ENCODE measurements at places on chromosomes 7 and 10. TPM values are rescaled to one million over a fixed set of nuclear protein-coding genes. Genes with fewer than 3 reads are reported as not detected.
A peak's percentile ranks its signal among the peaks of the same experiment; 100 is the strongest.

GRCh38 chr10:59945590-59945989, 39.2 kb upstream of the CCDC6 start:
- no peak for DNase-seq

DNA sequence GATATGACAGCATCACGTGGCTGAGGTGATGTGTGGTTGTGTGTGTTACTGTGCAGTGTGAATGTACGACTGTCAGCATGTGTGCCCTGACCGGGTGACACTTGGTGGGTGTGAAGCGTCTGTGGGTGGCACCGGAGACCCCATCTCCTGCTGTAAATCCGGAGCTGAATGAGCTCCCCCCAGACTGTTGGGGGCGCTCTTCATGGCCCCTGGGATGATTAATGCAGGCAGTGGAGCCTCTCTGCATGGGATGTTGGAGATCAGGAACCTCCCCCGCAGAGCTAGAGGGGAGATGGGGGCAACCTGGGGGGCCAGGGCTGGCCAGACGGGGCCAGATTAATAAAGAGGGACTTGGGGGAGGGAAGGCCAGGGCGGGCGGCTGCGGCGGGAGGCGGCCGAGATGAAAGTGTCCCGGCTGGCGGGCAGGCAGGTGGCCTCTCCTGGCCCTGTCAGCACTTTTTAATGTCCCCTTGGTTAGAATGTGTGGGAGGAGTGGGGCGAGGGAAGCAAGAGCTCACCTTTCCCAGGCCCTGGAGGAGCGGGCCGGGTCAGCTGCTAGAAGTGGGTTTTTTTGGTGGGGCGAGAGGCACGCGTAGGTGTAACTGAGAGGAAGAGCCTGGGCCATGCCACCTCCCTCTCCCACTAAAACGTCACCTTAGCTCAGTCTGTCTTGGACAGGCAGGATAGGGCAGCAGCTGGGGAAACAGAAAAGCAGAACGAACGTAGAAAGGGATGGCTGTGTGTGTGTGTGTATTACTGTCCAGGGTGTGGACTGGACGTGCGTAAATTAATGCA, 34.1 kb downstream of the HIF1AN start:
- DNase-seq: no peak

Gene FAM221A
- total RNA-seq: 4.1 TPM

DNA sequence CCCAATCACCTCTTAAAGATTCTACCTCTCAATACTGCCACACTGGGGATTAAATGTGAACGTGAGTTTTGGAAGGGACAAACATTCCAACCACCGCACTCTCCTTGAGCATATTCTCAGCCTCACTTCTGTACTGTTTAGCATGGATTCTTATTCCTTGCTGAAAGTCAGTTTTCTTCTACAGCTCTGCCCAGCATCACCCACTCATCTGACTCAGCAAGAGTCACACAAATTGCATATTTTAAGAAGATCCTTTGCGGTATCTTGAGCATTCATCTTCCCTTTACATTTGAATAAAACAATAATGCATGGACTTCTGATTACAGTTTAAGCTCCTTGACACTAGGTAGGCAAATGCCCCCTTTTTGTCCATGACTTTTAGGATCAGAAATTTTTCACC, 251.6 kb upstream of the MKLN1 start:
- DNase-seq: no peak

Gene ACHE
- 8.5 TPM for total RNA-seq

DNA sequence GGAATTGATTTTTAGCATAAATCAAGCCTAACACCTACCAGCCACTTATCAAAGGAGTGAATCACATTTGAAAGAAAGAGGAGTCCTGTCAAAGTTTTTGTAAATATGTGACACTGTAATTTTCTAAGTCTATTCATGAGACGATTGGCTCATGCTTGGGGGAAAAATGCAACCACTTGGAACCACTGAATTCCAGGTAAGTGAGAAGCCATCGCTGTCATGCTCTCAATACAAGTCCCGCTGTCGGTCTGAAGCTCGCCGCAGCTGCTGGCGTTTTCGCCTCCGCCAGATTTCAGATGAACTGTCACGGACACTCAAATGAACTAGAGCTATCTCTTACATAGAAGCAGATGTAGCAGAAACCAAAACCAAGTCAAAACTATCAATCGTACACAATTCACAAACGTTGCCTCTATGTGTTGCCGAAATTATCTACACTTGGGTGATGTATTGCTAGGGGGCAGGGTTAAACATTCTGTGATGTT, 279.8 kb upstream of the FZD8 start:
- DNase-seq: no peak

- DNase-seq: no peak
Measured at GRCh38 chr10:72563327-72563932, 62.4 kb downstream of the MICU1 start.

DNA sequence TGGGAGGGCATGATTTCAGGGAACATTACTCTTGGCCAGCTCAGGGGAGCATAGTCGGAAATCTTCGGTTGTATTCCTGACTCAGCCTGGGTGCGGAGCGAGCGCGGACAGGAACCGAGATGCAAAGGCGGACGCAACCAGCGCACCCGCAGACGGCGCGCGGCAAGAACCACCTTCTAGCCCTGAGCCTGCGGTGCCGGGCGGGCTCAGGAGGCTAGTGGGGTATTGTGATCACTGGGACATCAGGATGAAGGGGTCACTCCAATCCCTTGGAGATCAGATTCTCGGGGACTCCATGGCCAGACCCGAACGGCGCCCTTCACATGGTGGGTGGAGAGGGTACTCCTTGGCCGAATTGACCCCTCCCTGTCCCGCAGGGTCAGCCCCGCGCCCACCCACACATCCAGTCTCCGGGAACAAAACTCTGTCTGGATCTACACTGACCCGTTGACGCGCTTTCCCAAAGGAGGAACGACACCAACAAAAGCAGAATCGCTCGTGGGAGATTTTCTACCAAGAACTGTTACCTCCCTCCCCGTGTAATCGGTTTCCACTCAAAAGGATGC, 730.5 kb downstream of the ZWINT start:
- DNase-seq: peak; percentile 40

Gene PTPRE
- 14.2 TPM for total RNA-seq

Gene MYOZ1
- 13.1 TPM for total RNA-seq

DNA sequence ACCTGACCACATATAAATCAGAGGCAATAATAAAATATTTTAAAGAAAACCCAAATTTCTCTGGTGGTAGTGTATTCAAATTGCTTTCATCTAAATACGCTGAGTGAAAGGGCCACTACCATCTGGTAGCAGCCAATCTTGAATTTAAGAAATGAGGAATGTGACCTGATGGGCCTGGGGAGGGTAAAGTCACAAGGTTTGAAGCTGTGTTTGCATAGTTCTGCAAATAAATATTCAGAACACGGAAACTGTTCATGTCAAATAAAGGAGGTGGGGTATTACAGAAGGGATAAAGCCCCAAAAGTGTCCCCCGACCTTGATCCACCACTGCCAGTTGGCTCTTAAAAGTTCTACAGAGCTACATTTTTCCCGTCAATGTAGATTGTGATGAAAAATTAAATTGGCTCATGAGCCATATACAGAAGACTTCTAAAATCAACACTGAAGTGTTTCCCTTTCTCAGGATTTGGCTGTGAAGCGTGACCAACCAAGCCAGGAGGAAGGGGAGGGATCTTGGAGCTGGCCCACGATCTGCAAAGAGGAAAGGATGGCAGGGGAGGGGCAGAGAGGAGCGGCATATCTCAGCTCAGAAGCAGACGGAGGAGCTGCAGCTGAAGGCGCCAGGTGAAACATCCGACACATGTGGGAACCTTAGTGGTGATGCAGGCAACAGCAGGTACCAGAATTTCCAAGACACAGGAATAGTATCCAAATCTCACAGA, 39.6 kb downstream of the MPP7 start:
- DNase-seq: no peak

DNA sequence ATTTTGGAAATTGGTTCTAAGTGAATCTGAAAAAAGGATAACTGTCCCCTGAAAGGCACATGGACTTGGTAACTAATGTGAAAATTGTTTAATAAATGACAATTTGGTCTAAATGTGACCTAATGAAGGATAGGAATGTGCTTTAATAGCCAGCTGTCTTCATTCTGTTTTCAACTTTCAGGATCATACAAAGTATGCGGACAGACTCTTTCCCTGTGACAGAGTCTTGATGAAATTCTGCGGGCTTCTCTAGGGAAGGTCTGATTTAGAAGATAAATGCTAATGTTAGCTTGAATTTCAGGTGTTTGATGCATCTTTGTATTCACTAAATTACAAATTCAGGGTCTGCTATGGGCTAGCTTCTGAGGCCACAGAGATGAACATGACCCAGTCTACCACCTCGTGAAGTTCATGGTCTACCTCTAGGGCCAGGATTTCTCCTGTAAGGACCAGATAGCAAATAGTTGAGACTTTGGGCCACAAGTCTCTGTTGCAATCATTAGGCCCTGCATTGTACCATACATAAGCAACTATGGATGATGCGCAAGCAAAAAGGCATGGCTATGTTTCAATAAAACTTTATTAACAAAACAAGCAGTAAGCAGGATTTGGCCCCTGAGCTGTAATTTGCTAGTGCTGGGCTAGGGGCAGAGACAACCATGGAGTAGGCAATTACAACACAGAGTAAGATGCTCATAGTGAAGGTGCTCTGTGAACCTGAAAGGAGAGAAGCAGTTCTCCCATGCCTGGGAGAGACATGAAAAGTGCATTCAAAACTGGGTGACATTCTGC, 368.6 kb downstream of the INHBA start:
- no peak for DNase-seq

- DNase-seq: no peak
Measured at GRCh38 chr10:60818134-60818770, 40.0 kb downstream of the CDK1 start.

DNA sequence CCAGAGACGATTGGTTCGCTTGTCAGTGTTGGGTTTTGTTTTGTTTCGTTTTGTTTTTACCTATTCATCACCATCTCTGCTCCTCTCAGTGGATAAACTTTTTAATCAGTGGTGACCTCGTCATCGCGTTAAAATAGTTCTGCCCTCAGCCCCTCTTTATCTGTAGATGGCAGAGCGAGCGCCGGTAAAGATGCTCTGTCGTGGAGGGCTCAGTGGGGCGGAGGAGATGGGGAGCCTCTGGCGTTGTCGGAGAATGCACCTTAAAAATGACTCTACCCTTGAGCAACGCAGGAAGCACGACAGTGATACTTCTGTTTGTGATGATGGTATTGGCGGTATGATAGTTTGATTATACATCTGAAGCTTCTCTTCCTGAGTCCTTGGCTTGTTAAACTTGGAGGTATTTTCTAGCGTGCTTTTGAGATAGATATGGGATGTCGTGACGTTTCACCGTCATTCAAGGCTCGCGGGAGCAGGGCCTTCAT, 554 bp downstream of the CSGALNACT2 start:
- DNase-seq: no peak

DNA sequence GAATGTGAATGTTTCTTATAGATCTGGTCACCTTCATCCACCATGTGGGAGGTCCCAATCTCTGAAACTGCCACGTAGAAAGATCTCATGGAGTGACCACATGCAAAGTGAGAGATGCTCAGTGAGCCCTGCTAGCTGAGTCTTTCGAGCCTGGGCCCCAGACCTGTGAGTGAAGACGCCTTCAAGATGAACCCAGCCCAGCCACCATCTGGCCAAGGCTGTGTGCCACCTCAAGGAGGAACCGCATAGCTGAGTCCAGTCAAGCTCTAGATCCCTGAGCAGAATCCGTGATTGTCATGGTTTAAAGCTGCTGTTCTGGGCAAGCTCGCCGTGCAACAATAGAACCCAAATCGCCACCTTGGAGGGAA, 20.2 kb upstream of the PPIF start:
- DNase-seq: peak; percentile 6

Gene MEOX2
- total RNA-seq: 12.9 TPM

GRCh38 chr10:28429573-28430216, 103.2 kb upstream of the WAC start:
- DNase-seq: no peak

GRCh38 chr7:157714166-157715070, 377.6 kb downstream of the DNAJB6 start:
- DNase-seq: no peak

GRCh38 chr7:66167773-66168387, 37.3 kb upstream of the TPST1 start:
- no peak for DNase-seq

GRCh38 chr10:113409175-113409574, 143.7 kb upstream of the HABP2 start:
- DNase-seq: no peak

DNA sequence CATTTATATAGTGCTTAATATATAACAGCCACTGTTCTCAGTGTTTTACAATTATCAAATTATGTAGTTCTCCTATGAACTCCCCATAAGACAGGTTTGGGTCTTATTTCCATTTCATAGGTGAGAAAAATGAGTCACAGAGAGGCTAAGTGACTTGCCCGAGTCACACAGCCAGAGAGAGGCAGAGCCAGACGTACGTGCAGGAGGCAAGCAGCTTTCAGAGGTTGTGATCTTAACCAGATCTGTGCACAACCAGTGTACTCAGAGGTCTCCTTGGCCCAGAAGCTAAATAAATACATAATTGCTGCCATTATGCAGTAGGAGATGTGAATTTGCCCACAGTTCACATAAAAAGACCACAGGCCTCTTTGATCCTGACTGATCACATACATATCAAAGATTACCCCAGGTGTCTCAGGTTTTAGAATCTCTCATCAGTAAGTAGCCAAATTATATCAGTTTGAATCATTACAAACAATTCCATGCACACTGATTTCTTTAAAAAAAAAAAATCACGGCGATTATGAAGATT, 304.7 kb upstream of the AOAH start:
- no peak for DNase-seq

- DNase-seq: no peak
Measured at GRCh38 chr7:42628054-42628453, 283.8 kb downstream of the C7orf25 start.

GRCh38 chr7:13282377-13282980, 595.0 kb downstream of the ARL4A start:
- DNase-seq: no peak

- no peak for DNase-seq
Measured at GRCh38 chr7:40763319-40764287, 628.8 kb downstream of the SUGCT start.

- no peak for DNase-seq
Measured at GRCh38 chr7:140261522-140261921, 84.7 kb upstream of the KDM7A start.

DNA sequence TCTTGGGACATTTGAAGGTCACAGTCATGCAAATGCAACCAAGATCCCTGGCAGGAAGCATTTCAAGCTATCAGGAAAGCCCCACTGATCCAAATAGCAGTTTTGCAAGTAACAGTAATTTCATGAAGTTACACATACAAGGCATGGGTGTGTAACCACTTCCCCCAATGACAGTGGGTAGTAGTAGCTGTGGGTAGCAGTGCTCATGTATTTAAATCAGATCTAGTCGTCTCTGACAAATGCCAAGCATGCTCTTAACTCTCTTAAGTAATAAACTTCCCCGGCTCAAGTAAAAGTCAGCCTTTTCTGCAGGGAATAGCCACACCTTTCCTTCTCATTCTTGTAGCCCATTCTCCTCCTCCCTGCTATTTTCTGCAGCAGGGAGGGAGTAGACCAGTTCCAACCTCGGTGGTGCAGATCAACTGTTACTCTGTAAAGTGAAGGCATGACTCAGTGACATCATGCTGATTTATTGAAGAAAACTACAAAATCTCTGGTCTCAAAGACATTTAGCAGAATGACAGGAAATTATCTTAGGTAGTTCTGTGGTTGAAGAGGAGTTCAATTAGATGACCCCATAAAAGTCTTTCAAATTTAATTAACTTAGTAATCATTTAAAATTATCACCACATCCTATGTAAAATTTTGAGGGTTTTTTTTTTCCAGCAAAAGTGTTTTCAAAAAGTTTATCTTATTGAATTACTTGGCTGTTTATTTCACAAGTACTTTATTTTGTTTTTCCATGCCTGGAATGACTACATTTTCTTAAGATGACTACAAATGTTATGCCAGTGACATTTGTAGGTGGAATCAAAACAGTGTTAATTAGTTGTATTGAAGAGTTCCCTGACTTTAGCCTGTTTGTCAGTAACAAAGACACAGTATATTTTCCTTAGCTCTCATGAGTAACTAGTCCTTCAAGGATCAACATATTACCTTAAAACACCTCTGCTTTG, 568.3 kb downstream of the INHBA start:
- DNase-seq: no peak

Data from left cardiac atrium (tissue), 4 donors.